Hematopoietic multipotent progenitor cell (in vitro differentiated cells): ENCODE measurements at places on chromosomes 3 and 15.

GRCh38 chr3:97691354-97691753, 73.2 kb upstream of the ARL6 start:
- DNase-seq = no peak

GRCh38 chr3:153246806-153247205, 84.8 kb downstream of the RAP2B start:
- DNase-seq = no peak

- no peak for DNase-seq
Measured at GRCh38 chr15:49303003-49303402, 120.0 kb upstream of the FGF7 start.

GRCh38 chr15:71259866-71260265, 144.6 kb downstream of the THSD4 start:
- no peak for DNase-seq

- no peak for DNase-seq
Measured at GRCh38 chr3:106957029-106957428, 420.2 kb upstream of the CCDC54 start.

GRCh38 chr3:141478139-141478538, 8.7 kb upstream of the RASA2 start:
- no peak for DNase-seq

- DNase-seq = no peak
Measured at GRCh38 chr3:129688271-129688895, 81.9 kb upstream of the PLXND1 start.

- no peak for DNase-seq
Measured at GRCh38 chr15:55823699-55824340, 80.9 kb upstream of the PRTG start.

DNA sequence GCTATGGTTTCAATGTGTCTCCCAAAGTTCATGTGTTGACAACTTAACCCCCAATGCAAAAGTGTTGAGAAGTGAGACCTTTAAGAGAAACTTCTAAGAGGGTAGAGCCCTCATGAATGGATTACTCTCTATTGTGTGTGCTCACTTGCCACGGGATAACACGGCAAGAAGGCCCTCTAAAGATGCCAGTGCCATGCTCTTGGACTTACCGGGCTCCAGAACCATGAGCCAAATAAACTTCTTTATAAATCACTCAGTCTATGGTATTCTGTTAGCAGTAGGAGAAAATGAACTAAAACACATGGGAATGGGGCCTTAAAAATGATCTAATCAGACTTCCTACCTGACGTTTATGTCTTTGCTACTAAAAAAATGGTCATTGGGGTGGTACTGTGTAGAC, 2.6 kb upstream of the TCF12 start:
- DNase-seq = no peak

GRCh38 chr3:192422997-192423342, 304.4 kb downstream of the FGF12 start:
- no peak for DNase-seq

DNA sequence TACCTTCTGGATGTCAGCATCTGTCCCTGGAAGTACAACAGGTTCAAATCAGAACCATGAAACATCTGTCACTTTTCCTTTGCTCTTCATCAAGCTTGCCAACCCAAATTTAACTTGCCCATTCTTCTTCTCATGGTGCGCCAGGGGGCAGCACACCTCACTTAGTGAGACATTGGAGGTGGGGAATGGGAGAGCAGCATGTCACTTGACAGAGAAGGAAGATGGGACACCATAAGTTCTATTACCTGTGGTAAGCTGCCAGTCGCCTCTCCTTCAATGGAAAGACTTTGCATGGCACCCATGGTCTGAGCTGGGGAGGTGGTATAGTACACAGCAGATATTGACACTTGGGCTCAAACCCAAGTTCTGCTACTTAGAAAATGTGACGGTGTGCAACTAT, 2.9 kb downstream of the SCN5A start:
- DNase-seq = peak; percentile 78

- no peak for DNase-seq
Measured at GRCh38 chr3:193720169-193720568, 127.2 kb downstream of the OPA1 start.

- DNase-seq = peak; percentile 61
Measured at GRCh38 chr3:3632449-3632848, 166.8 kb upstream of the LRRN1 start.

DNA sequence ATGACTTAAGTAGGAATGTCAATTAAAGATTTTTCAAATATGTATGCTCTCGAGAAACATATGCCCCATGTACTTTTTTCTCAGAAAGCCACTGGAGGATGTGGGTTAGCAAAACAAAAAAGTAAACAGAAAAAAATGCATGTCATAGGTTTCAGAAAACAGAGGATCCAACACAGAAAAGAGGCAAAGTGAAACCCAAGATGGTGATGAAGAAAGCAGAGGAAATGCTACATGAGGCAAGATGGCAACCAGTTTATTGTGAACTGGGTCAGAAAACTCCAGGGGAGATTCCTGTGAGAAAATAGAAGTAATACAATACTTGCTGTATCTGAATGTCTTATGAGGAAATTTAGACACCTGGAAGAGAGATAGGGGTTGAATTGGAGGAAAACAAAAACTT, 30.8 kb upstream of the EOMES start:
- no peak for DNase-seq

- DNase-seq = no peak
Measured at GRCh38 chr3:53181024-53181371, 20.0 kb downstream of the PRKCD start.

DNA sequence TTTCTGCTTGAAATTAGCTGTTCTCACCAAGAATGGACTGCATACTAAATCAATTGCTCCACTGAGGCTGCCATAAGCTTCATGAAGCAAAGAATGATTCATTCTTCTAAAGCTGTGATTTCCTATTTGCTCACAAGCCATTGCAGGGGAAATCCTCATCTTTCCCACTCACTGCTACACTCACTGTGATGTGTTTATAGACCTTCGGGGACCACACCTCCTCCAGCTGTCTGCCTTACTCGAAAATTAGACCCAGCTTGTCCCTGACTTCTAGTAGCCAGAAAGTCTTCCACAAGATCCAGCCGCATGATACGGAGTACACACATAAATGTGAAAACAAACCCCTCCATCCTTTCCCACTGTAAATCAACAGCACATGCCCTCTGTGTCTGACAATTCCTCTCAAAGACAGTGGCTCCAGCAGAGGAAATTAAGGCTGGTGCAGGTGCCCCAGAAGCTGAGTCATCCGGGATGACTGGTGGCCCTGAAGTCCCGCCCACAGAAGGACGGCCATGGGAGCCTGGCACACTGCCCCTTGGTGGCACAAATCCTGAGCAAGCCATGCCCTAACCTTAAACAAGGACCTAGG, 172.0 kb downstream of the STT3B start:
- peak; percentile 56 for DNase-seq

DNA sequence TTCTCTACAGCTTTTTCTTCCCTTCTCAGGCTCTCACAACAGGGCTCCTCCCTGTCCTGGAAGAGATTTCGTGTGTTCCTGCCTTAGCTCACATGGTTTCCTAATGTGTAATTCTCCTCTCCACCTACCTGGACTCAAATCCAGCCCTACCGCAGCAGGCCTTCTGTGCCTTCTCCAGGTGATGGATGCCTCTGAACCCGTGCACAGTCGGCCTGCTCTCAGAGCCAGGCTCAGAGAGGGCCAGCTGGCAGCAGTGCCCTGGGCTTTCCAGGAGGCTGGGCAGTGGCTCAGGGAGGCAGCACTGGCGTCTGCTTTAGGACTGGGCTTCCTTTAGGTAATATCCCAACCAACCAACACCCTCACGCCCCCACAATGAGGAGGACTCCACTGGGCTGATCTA, 123.2 kb upstream of the TMC3 start:
- no peak for DNase-seq

DNA sequence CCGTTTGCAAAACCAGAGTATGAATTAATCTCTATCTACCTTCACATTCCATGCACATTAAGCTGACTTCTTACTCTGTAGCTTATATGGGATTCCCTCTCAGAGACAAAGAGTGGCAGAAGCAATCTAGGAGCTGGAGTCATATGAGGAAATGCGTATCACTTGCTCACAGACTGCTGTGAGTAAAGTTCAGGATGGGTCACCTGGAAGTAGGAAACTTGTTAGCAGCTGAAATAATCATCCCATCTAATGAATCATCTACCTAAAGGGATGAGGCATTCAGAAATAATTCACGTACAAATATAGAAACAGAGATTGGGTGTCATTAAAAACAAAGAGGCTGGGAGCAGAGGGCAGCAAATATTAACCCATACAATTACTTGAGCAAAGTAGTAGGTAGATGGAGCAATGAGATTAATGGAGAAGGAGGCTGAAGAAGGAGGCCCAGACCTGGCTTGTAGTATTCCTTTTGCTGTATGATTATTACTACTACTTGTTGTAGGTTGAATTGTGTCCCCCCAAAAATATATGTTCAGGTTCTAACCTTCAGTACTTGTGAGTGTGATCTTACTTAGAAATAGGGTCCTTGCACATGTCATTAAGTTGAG, 866.3 kb downstream of the ROBO2 start:
- no peak for DNase-seq

DNA sequence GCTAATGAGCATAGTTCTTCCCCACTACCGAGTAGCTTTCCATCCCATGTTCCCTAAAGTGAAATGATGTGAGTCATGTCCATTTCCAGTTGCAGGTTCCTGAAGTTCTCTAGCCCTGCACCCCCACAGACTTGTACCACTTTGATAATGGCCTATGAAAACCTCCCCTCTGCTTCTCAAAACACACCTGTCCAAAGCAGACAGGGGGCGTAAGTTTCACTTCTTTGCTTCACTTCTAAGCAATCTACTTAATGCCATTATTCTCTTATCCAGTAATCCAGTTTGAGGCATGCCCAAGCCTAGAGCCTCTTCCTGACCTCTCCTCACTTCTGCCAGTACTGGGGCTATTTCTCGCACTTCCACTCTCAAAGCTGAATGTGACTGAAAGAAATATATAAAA, 305.1 kb downstream of the IGSF11 start:
- DNase-seq = no peak

- DNase-seq = no peak
Measured at GRCh38 chr15:84766461-84767035, 18.2 kb downstream of the ZNF592 start.

- DNase-seq = no peak
Measured at GRCh38 chr3:82814660-82815059, 1053.2 kb upstream of the GBE1 start.

DNA sequence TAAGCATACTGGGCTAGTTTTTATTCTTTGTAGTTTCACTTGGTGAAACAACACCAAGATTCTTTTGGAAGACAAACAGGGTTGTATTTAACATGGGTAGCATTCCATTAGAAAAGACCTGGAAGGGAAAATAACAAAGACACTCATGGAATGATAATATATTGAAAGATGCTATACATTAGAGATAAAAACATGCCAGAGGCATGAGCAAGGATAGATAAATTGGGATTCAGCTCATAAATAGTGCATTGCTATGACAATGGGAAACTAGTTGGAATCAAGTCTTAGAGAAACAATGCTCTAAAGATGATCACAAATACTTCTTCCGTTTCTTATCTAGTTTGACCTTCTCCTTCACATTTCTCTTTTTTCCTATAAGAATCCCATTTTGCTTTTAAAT, 677.4 kb downstream of the ZNF385D start:
- DNase-seq = no peak

- DNase-seq = peak; percentile 24
Measured at GRCh38 chr15:70348581-70349344, 251.0 kb upstream of the TLE3 start.

- peak; percentile 58 for DNase-seq
Measured at GRCh38 chr3:32816439-32817256, 1.1 kb upstream of the TRIM71 start.

DNA sequence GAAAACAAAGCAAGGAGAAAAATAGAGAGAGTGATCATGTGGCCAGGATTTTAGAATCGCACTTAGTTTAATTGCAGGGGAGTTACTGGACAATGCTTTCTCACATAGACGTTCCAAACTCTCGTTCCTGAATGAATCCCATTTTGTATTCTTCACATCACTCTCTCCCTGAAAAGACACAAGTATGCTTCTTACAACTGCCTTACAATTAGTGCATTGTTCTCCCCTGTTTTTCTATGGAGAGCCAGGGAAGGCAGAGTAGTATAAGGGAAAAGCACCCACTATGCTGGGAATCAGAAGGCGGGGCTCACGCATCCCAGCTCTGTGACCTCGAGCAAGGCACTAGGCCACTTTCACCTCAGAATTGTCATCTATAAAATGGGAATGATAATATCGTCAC, 14.4 kb downstream of the TMOD2 start:
- DNase-seq = no peak

DNA sequence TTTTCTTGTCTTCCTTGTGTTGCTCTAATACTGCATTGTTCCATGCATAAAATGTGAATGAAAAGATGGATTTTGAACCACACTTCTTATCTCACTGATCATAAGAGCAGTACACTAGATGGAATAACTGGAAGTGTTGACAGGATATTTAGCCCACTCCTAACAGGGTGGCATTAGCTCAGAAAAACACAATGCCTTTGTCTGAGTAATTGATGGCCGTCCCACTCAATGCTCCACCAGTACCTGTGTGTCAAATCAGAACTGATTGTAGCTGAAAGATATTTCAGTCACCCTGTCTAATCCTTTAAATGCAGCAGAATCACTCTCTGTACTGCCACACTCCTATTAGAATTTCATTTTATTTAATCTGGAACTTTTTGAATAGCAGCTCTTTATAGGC, 526.5 kb downstream of the UNC13C start:
- no peak for DNase-seq

DNA sequence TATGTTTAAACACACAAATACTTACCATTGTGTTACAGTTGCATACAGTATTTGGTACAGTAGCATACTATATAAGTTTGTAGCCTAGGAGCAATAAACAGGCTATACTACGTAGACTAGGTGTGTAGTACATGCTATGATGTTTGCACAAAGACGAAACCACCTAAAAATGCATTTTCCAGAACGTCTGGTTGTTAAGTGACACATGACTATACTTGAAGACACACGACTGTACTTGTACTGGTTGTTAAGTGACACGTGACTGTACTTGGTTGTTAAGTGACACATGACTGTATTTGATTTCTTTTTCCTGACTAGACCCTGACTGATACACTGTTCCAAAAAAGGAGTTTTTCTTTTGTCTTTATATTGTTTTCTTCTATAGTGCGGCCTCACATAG, 34.1 kb downstream of the RAB8B start:
- no peak for DNase-seq

DNA sequence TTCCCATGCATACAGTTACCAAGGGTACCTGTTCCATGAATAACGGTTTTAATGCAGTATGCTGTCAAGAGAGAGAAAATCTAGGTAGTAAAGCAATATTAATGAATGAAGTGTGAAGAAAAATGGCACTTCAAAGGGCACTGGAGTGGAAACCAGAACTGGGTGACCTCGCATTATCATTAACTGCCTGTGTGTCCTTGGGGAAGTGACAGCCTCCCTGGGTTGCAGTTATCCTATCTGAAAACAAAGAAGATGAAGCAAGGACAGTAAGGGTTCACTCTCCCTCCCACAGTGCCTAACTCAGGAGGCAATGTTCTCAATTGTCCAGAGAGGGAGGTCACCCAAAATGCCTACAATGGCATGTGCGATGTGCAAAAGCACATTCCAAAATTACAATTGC, 15.1 kb downstream of the MTHFS start:
- no peak for DNase-seq

- DNase-seq = no peak
Measured at GRCh38 chr15:81413851-81414250, 39.8 kb upstream of the TMC3 start.
